ENCODE measurements at places on chromosomes 3 and 15. TPM values are rescaled to one million over a fixed set of nuclear protein-coding genes. Genes with fewer than 3 reads are reported as not detected.

DNA sequence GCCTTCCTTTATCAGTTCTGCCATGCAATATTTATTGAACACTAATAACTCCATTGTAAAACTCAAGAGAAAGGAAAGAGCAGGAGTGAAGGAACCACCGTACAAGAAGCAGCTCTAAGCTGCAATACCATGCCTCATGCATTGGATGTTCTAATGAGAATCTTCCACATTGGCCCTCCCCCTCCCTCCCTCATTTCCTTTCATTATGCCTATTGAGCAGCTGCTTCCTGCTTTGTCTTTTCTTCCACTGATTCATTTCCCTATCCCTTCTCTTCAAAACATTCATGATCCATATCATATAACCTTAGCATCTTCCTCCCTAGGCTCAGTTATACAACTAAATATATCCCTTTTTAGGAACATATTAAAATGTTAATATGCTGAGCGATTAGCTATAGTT lies 698.7 kb upstream of the GOLIM4 start:
- DNase-seq: no peak

GRCh38 chr3:70754314-70754713 lies 441.9 kb upstream of the MDFIC2 start:
- DNase-seq: no peak

- DNase-seq: no peak
Observed at GRCh38 chr15:88835119-88835518, 31.9 kb downstream of the ACAN start.

Gene CYP1A2
- not detected for total RNA-seq

DNA sequence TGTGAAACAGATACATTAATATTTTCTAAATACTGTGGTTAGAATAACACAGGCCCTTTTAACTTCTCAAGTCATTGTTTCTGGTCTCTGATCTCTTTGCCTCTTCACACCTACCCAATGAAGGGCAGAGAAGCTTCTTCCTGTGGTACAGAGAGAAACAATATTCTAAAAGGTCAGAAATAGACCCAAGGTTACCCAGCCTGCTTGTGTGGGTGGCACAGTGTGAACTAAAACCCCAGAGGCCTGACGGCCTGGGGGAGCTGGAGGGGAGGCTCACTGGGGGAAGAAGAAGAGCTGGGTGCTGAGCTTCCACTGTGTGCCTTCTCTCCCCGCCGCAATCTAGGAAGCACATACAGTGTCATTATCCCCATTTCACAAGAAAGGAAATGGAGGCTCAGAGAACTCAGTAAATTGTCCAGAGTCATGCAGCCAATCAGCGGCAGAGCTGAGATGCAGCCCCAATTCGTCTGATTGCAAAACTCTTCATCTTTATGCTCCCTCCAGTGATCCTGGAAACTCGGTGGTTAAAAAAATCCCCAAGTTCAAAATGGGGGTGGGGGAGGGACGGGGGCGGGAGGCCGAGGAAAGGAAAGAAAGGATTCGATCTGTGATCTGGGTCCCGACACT lies 64.1 kb upstream of the HEG1 start:
- DNase-seq: no peak

DNA sequence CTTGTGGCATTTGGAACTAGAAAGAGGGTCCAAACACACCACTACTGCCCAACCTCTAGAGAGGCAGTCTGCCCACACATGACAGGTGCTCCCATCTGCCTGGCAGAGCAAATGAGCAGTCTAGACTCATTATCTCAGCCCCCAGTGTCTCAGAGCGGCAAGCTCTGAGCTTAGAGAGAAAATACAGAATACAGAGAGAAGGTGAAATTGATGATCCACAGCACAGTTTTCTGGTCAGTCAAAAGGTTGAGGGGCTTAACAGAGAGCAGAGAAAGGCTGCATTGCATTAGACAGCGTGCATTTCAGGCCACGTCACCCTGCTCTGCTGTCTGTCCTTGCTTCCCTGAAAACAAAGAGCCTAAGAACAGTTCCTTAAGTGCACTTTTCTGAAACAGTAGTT lies 135.1 kb downstream of the KCNMB2 start:
- no peak for DNase-seq

Gene SLC12A1
- total RNA-seq: not detected

Gene CFAP100
- not detected for total RNA-seq

Gene FANCD2OS
- not detected for total RNA-seq

DNA sequence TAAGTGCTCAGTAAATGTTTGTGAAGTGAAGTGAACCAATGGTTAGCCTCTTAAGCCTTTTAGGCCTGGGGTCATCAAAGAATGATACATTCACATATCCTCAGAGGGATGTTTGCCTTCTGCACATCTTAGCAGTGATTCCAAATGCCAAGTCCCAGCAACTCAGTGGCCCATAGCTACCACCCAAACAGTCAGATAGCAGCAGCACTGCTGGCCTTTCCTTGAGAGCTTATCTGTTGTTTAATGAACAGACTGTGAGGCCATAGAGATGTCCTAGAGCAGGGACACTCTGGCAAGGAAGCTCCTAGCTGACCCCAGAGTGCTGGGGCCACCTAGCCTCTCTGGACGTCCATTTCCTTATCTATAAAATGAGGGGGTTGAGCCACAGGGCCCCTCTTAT lies 86.8 kb downstream of the CYP19A1 start:
- DNase-seq: no peak

Gene ISLR
- 0.91 TPM for total RNA-seq

- DNase-seq: no peak
Observed at GRCh38 chr3:13141991-13142412, 68.8 kb upstream of the IQSEC1 start.

DNA sequence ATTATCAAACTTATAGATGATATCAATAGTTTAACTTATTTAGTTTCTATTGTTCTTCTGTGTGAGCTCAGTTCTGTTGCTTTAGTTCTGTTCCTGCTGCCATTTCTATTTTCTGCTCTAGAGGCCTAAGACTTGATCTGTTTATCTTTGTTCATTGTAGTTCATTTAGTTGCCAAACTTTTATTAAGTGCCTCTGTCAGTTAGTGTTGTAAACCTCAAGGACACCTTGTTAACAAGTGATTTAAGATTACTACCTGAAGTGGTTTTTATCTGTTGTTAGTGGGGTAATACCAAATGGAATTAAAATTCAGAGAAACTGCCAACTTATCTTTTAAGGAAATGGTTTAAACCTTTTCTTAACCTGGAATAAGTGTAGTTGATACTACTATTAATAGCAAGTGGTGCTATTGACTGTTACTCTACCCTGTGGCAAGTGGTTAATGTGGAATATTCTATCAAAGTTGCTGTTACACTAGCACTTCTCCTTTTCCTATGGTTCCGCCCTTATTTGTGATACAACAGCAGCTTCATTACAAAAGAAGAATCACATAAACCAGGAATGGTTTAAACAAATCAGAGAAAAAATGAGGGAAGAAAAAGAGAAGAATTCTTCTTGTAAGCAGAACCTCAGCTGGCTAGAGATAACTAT lies 500.6 kb upstream of the GOLIM4 start:
- no peak for DNase-seq

DNA sequence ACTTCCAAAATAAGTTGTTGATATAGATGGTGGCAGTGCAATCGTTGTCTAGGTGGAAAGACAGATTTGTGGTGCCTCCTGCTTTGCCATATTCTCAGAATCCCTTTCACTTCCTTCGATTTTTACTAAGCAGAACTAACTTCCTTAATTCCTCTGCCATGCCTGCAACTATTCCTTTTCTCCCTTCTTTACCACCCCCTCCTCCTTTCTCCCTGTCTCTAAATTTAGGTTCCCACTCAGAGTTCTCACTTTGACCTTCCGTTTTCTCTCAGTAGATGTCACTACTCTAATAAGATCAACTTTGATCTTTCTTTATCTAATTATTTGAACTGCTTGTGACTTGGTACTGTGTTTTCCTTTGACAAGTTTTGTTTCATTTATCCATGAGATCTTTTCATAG lies 351.2 kb downstream of the LPP start:
- DNase-seq: no peak

GRCh38 chr3:155737844-155738460 lies 6.9 kb downstream of the PLCH1 start:
- no peak for DNase-seq

DNA sequence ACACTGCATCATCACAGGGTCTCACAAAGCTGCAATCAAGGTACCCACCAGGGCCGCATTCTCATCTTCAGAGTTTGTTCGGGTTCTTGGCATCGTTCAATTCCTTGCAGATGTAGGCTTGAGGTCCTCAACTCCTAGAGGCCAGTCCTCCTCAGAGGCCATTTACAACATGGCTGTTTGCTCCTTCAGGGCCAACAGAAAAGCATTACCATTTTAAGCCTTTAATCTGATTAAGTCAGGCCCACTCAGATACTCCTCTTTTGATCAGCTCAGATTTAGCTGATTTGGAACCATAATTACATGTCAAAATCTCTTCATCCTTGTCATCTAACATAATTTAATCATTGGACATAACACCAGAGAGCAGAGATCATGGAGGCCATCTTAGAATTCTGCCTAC lies 55.4 kb downstream of the BFSP2 start:
- no peak for DNase-seq

Gene CFAP20DC
- 15.5 TPM for total RNA-seq

GRCh38 chr3:65938676-65939075 lies 100.0 kb downstream of the MAGI1 start:
- no peak for DNase-seq
